Stimulated activated naive CD8-positive, alpha-beta T cell treated with anti-CD3 and anti-CD28 coated beads, Interleukin-15, amount 100 ng/mL, for 72 hours (primary cell): ENCODE measurements at places on chromosomes 5 and 9.

GRCh38 chr9:88425538-88425950, 37.3 kb downstream of the SPIN1 start:
- DNase-seq: no peak

DNA sequence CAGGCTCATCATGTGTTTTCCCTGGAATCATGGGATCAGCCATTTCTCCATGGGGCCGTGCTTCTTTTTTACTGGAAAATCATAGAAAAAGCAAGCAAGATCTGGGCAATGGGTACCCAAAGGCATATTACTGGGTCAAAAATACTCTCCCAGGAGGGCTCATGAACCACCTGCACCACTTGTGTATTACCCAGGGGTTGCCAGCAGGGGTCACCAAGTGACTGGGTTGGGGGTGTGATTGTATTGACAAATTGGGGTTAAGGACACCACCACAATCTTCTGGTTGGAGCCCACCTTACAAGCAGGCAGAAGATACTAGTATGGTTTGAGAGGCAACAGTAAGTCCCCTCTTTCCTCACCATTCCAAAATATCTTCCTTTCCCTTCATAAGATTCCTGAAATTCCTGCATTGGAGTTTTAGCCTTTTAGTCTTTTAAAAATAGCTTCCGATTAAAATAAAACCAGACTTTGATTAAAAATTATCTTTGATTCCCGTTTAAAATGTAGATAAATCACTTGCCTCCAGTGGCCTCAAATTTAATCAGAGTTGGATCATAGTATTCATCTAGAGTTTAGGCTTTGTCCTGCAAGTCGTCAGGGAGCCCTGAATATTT, 603.3 kb downstream of the KIF4B start:
- peak; percentile 45 for DNase-seq

- no peak for DNase-seq
Observed at GRCh38 chr9:92341578-92341977, 15.8 kb downstream of the CENPP start.

DNA sequence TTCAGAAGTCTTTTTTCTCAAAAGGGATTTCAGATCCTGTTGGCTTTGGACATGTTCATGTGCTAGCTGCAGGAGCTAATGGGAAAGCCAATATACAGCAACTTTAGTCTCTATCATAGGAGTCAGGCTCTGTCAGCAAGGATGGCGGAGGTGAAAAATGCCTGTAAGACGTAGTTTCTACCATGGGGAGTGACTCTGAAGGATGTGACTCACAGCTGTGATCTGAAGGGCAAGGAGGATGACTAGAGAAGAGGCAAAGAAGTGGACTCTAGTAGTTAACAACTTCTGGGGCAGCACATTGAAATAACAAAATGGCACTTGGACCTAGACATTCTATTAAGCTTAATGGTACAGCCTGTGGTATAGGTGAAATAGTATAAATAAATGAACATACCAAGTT, 3.1 kb upstream of the NDUFS4 start:
- DNase-seq: no peak

DNA sequence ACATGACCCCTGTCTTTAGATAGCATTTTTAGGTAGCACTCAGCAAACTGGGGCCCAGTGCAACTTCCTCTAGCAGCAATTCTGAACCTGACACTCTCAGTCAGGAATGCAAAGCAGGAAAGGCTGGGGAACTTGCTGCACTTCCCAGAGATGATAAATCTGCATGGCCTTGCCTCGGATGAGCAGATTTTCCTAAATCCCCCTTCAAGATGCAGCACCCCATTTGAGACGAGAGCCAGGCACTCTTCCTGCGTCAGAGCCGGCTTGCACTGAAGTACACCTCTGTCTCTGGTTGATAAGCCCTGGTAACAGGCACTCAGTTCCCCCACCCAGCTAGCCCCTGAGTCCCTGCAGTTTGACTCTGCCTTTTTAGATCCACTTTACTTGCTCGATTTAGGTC, 296.7 kb upstream of the PANK3 start:
- no peak for DNase-seq

- no peak for DNase-seq
Observed at GRCh38 chr9:114051706-114052105, 26.4 kb downstream of the AMBP start.

DNA sequence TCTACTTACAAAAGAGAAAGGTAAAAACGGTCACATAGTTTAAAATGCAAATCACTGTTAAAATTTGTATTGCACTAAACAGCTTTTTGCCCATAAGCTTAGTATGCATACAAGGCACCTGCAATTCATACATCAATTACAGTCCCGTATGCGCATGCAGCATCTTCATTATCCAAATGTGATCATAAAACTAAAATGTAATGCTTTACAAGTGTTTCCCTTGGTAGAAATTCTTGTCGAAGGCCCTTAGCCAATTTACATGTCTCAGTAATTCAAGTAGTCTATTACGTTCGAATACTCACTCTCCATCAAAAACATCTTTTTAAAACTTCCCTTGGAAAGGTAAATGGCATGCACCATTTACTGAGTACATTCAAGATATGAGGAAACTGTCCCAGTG, 32.6 kb downstream of the TRPM6 start:
- DNase-seq: no peak
